ENCODE measurements at places on chromosomes 4 and X. TPM values are rescaled to one million over a fixed set of nuclear protein-coding genes. Genes with fewer than 3 reads are reported as not detected.

SSX2B gene
- total RNA-seq, result 0.98 TPM

DNA sequence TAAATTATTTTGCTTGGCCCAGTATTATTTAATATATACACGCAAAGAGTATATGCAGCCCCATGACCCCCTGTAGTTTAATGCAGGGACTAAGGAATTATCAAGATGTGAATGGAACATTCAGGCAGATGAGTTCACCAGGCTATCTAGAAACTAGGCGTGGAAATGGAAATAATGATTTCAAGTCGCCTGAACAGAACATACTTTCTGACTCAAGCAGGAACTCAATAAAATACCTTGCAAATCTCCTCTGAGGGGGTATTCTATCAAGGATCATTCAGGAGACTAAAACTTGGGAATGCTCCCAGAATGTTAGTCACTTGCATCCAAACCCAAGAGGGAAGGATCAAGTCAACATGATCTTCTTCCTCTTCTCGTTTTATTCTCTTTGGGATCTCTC, 59.6 kb upstream of the RASSF6 start:
- peak; percentile 82 for DNase-seq

GRCh38 chrX:12910423-12911121, 4.2 kb downstream of the TLR8 start:
- no peak for DNase-seq

DNA sequence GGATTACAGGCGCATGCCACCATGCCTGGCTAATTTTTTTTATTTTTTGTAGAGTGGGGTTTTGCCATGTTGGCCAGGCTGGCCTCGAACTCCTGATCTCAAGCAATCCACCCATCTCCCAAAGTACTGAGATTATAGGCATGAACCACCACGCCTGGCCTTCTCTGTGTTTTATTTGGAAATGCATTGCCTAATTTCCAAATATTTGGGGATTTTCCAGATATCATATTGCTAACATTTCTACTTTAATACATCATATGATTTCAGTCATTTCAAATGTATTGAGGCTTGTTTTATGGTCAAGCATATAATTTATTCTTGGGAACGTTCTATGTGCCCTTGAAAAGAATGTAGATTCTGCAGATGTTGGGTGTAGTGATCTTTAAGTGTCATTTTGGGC, 38.8 kb downstream of the FGF2 start:
- no peak for DNase-seq

DNA sequence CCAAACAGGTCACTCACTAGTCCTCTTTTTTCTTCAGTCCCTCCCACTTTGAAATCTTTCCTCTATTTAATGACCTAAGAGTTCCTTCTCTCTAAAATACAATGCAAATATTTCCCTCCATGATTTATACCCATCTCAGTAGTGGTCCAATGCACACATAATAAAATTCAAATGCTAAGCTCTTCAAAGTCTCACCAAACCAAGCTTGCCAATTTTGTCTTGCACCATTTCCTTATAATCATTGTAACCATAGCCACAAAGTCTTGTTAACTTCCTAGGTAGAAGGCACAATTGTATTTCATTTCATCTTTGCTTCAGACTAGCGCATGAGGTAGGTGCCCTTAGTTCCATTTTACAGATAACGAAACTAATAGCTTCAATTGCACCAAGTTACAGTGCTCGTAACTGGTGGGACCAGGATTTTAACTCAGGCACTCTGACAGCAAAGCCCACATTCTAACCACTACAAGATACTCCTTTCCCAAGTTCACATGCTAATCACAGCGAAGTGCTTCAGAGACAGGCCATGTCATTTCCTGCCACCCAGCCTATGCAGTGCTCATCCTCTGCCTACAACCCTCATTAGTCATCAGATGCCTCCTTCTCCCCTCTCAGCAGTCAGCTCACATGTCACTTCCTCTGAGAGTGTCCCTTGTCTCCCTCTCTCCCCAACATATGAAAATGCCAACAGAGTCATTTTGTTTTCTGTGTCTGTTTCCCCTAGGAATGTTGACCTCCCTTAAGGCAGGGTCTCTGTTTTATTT, 66.9 kb upstream of the PPARGC1A start:
- peak; percentile 61 for DNase-seq

- DNase-seq, result no peak
Observed at GRCh38 chrX:12366440-12366839, 228.2 kb downstream of the FRMPD4 start.

ASB11 gene
- total RNA-seq, result not detected

- DNase-seq, result no peak
Observed at GRCh38 chr4:158067646-158068045, 105.2 kb downstream of the GASK1B start.

DNA sequence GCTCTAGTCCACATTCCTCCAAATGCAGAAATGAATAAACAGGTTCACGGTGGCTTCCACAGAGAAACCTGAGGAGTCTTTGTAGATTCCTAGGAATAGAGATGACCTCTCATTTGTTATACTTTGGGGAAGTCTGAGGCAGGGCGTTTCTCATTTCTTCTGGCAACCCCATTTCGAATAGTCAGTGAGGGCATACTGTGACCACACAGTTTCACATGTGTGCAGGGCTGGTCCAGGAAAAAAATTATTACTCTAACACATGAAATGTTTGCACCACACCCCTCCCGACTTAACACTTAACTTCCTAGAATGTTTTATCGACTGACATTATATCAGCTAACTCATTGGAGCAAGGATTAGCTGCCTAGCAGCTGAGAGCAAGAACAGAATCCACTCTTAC, 12.0 kb downstream of the FRMD7 start:
- DNase-seq, result no peak

DNA sequence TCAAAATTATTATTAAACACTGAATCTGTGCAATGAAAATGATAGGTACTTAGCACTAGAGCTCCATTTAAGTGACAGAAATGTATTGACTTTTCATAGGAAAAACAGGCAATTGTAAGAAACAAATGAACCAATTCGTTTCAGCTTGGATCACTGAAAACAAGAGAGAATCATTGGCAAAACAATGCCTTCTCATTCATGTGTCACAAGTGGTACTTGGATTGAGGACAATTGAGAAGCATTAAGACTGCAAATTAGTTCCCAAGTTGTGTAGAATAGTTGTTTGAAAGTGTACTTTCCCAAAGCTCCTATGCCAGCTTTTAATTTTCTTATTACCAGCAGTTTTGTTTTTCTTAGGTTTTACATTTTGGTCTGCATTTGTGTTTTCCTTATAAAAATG, 20.6 kb downstream of the CNKSR2 start:
- DNase-seq, result no peak

DNA sequence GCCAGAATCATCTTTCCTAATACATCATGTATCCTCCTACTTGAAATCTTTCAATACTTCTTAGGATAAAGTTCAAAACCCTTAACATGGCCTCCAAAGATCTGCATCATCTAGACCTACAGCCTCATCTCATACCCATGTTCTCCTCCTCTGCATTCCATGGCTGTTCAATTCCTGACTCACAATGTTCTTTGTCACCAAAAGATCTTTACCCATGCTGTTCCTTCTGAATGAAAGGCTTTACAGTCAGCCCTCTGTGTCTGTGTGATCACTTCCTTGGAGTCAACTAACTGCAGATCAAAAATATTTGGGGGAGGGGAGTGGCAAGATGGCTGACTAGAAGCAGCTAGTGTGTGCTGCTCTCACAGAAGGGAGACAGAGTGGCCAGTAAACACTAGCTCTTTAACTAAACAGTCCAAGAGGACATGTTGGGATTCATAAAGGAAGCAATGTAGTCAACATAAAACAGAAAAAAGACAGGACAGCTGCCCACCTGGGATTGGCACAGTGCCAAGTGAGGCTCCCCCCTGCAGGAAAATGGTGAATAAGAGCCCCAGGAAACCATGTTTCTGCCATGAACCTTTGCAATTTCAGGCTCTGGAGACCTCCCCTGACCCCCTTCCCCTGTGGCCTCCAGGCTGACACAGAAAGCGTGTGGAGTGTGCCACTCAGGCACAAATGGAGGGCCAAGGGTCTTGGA, 31.9 kb downstream of the CBR4 start:
- peak; percentile 39 for DNase-seq

DNA sequence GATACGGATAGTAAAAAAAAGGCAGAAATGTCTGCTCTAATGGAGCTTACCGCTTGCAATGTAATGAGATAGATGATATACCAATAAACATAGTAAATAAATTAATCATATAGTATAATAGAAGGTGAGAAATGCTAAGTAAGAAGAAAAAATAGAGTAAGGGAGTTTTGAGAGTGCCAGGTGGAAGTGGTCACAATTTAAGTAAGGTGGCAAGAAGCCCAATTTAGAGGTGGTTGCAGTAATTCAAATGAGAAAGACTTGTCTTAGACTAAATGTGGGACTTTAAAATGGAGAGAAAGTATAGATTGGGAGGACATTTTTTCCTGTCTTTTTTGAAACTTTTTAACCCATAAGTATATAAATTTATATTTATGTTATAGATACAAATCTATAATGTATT, 26.0 kb downstream of the TBC1D19 start:
- DNase-seq, result no peak

- no peak for DNase-seq
Observed at GRCh38 chrX:40040686-40041461, 56.9 kb downstream of the BCOR start.

GRCh38 chr4:157079441-157079840, 3.5 kb downstream of the GLRB start:
- peak; percentile 11 for DNase-seq

ARHGEF6 gene
- 12.5 TPM for total RNA-seq

UGT2A1 gene
- not detected for total RNA-seq

- no peak for DNase-seq
Observed at GRCh38 chr4:180407275-180407885, 1835.8 kb upstream of the TENM3 start.

DNA sequence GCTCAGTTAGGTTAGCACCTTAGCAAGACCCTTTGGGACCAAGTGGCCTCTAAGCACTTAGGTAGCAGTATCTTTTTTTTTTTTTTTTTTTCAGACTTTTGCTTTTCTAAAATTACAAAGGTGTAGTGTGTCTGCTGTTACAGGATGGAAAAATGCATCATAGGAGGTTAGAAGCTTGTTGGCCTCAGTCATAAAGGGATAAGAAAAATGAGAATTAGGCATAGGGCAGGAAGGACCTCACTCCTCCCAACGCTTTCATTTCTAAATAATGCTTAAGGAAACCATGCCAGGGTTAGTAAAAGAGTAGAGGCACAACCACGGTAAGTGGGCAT, 148.4 kb upstream of the PLAC1 start:
- no peak for DNase-seq

UBA1 gene
- 247 TPM for total RNA-seq
